ENCODE measurements at places on chromosomes 12 and 14.

DNA sequence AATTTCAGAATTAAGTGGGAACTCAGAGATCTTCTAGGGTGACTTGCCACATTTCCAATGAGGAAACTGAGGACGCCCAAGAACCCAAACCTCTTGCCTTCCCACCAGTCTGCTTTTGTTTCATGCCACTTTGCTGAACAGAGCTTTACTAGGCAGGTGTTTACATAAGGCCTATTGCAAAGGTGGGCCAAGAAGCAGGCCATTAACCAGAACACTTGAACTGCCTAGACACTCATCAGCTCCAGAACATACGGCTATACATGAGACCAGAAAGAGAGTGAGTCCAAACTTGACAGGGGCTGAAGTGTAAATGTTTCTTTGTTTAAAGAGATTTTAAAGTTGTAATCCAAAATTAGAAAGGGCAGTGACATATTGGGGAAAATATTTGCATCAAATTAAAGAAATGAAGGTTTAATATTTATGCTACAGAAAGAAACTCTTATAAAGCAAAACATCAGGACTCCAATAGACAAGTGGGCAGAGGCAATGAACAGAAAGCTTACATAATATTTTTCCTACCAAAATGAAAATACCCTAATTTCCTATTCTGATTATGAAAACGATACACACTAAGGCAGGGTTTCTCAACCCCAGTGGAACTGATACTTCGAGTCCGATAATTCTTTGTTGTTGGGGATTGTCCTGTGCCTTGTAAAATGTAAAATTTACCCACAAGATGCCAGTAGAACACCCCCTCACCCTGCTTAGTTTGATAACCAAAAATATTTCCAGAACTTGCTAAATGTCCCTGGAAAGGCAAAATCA is 11.7 kb downstream of the BATF start:
- DNase-seq, result no peak

DNA sequence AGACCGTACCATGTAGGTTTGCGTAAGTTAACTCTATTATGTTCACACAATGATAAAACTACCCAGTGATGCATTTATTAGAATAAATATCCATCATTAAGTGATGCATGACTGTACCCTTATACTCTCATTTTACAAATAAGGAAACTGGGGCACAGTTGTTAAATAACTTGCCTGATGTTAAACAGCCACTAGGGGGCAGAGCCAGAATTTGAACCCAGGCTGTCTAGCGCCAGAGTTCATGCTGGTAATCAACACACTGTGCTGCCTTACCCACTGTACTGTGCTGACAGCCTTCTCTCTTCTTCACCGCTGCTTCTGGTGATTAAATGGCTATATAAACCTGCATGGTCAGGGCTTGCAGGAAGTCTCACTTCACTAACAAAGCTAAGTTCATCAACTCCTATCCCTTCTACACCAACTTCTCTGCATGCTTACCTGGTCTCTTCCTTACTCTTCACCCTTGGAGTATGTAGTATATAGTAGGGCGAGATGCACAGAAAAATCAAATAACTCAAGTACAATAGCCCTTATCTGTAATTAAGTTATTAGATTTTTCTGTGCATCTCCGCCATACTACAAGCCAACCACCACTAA is 43.6 kb upstream of the APPL2 start:
- no peak for DNase-seq

GRCh38 chr12:12376646-12377448 is 20.0 kb downstream of the BORCS5 start:
- peak; percentile 86 for DNase-seq

- DNase-seq, result no peak
These were observed 449 bp upstream of the SLC24A4 start for GRCh38 chr14:92322516-92322915.

- no peak for DNase-seq
These were observed 409.1 kb downstream of the TMEM132D start for GRCh38 chr12:129494766-129495165.

DNA sequence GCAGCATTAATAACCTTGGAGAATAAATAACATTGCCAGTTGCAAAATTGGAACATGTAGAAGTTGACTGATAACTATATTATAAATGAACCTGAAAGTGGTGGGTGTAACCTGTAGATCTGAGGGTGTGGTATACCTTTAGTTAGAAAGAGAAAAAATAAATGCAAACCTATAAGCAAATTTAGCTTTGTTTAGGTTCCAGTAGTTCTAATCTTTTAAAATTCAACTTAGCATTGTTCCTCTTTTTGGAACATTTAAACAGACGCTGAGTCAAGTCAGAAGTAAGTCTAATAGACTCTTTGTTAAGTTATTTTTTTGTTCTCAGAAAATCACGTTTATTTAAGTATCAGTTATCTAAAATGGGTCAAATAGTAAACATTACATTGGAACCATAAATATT is 120.0 kb downstream of the DNAI7 start:
- no peak for DNase-seq

- DNase-seq, result no peak
These were observed 196.1 kb downstream of the SLC15A4 start for GRCh38 chr12:128627659-128628058.

DNA sequence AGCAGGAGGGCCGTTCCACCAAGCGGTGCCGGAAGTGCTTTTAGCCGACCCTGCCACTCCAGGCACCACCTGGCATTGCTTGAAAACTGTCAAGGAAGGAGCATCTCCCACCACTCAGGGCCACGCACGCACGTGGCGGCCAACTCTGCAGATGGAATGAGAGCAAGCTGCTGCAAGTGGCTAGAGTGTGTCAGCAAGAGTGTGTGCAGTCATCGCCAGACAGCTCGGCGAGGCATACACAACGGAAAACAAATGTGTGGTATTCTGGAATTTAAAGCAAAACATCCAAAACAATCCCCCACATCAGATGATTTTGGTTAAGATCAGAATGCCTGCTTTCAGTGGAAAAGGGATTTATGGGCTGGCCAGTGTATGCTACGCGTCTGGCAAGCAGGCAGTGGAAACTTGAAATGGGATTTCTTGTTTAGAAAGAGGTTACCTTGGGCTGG is 11.2 kb downstream of the CD9 start:
- no peak for DNase-seq

DNA sequence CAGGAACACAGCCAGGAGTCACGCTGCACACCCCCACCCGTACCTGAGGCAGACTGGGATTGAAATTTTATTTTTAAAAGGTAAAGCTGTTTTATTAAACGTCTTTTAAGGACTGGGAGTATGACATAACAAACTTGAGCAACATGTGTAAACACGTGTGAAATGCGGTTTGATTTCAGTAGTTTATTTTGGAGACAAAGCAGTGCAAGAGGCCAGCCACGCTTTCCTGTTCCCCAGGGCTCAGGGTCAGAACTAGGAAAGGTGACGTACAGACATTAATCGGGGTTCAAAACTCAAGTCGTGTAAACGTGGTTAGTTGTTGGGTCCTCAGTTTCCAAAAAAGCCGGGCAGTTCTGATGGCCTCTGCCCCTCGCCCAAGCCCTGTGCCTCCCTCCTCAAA is 16.7 kb downstream of the CHGA start:
- no peak for DNase-seq

- no peak for DNase-seq
These were observed 5.2 kb downstream of the FRS2 start for GRCh38 chr12:69475237-69475975.

DNA sequence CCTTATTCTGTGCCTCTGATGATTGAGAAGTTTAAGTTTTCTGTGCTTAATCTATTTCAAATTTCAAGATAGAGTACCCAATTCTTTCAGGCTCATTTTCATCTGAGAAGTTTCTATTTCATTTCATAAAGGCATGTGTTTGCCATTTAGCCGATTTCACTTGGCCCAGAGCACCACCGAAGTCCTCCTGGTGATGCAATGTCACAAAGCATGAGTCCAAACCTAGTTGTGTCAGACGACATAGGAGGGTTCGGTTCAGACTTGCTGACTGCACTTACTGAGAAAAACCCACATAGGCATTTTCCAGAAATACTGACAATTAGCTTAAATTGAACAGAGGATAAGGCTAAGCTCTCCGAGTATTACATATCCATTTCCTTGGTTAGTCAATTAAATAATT is 152.4 kb upstream of the FAR2 start:
- DNase-seq, result no peak

DNA sequence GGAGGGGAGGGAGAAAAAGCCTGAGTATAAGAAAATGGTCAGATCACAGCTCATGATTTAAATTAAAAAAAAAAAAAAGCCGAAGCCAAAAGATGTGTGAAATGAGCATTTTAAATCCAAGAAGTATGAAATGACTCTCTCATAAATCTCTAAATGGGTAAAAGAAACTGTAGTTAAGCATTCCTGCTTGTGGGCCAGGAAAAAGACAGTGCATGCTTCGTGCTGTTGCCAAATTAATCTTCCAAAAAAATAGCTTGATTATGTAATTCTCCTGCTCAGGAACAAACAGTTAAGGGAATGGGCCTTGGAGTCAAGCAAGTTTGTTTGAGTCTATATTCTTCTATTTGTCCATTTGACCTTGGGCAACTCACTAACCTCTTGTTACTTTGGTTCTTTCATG is 325.4 kb upstream of the SEL1L start:
- no peak for DNase-seq

- DNase-seq, result no peak
These were observed 40.9 kb upstream of the SMUG1 start for GRCh38 chr12:54229624-54230212.

DNA sequence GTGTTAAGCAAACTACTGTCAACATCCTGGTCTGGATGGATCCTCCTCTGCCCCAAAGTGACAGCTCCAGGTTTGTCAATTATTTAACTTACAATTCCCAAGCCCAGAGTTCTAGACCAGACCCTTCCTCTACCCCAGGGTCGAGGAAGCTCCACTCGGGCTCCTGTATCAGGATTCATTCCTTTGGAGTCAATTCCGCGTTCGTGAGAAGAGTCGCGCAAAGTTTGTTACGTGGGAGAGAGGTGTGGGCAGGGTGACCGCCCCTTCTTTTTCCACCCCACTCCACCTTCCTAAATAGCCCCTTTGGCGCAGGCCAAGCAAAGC is 479 bp downstream of the SEL1L start:
- DNase-seq, result no peak

- DNase-seq, result no peak
These were observed 9.1 kb upstream of the KRT80 start for GRCh38 chr12:52200781-52201450.

- DNase-seq, result no peak
These were observed 82.9 kb downstream of the FGD4 start for GRCh38 chr12:32482226-32482625.

GRCh38 chr12:50597200-50598195 is 92.7 kb downstream of the DIP2B start:
- DNase-seq, result no peak

DNA sequence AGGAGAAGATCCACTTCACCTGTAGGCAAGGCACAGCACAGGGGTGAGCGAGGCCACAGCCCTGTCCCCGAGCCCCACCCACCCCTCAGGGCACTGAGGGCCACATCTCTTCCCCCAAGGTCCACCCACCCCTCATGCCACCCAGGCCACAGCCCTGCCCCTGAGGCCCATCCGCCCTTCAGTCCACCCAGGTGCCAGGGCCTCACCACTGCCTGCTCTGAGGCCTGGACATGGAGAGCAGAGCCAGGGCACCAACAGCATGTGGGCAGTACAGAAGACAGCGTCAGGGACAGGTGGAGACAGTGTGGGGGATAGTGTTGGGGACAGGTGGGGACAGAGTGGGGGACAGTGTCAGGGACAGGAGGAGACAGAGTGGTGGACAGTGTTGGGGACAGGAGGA is 138.3 kb downstream of the TMEM121 start:
- no peak for DNase-seq

- no peak for DNase-seq
These were observed 20.6 kb upstream of the ITGA5 start for GRCh38 chr12:54439521-54440255.

DNA sequence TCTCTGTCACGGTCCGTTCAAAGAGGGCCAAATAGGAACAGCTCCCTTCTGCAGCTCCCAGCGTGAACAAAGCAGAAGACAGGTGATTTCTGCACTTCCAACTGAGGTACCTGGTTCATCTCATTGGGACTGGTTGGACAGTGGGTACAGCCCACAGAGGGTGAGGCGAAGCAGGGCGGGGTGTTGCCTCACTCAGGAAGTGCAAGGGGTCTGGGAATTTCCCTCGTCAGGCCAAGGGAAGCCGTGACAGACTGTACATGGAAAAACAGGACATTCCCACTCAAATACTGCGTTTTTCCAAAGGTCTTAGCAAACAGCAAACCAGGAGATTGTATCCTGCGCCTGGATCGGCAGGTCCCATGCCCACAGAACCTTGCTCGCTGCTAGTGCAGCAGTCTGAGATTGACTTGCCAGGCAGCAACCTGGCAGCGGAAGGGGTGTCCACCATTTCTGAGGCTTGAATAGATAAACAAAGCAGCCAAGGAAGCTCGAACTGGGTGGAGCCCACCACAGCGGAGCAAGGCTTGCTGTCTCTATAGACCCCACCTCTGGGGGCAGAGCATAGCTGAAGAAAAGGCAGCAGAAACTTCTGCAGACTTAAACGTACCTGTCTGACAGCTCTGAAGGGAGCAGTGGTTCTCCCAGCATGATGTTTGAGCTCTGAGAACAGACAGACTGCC is 22.7 kb downstream of the SLC38A1 start:
- no peak for DNase-seq

GRCh38 chr14:54838931-54839512 is 63.6 kb downstream of the GCH1 start:
- no peak for DNase-seq

DNA sequence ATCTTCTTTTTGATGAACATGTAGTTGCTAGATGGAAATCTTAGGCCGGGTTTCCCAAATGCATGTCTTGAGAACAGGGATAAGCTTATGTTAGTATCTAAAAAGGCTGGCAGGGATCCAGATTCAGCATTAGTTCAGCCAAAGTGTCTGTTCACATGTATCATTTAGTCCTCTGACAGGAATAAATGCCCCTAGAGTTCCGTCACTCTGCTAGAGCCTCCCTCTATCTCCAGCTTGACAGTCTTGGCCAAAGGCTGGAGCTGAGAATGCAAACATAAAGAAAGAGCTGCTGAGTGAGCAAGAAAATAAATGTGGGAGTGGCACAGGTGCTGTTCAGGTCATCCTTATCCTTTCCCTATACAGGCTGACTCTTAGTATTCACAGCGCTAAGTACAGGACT is 13.8 kb upstream of the NELL2 start:
- DNase-seq, result no peak

DNA sequence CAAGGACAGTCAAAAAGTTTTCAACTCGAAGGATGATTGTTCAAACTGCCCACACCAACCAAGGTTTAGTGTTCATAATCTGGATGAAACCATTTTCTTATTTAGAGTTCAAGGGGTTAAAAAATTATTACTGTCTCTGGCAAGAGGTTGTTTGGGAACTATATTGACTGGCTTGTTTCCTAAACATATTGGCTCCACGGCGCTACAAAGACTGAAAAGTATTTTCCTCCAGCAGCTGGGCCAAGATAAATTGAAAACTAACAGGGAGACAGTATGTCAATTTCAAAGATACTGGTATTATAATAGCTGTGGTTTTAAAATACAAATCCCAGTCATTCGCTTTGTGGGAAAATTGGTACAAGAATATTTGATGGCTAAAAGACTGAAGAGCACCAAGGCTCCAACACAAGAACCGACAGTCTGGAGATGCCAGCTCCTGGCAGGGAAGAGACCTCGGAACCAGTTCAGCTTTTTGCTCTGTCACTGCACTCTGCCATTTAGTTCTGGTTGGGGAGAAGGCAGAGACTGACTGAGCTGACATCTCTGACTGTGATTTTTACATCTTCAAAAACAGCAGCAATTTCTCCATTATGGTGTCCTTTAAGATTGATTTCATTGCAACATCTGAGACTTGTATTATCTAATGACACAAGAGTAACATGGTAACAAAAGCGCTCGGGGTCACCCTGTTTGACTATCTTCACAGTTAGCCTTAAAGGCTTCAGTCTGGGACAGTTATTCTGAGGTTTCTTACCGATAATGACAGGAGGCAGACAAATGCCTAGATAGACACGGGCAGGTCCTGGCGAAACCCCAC is 62.0 kb downstream of the ST8SIA1 start:
- no peak for DNase-seq

GRCh38 chr12:121800694-121801594 is 2.9 kb upstream of the SETD1B start:
- DNase-seq, result no peak
